Amygdala (tissue), 56 donors: ENCODE measurements at places on chromosomes 7 and 10.

- DNase-seq = no peak
These were observed 34.3 kb downstream of the TET1 start for GRCh38 chr10:68594405-68594804.

DNA sequence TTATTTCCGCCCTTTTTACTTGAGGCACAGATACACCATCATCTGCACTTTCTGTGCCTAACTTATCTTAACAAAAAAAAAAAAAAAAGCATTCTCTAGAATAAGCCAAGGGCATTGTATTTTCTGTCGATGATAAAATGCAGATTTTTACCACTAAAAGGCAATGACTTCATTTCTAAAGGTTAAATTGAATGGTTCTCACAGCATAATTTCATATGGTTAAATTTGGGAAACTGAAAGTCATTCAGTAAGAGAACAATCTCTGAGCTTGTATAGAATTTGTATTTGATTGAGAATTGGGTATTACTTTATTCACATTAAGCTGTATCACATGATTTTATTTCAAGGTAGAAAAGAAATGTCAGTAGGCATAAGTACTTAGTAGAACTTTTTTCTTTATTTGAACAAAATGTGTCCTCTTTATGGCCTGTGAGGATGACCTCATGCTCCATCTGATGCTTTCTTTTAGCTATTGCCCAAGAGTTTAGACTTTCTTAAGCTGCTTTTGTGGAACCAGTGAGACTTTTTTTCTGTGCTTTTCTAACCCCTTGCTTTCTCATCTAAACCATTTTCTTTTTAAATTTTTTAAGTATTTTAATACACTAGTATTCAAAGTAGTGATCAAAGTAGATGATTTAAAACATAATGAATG, 110.3 kb downstream of the LRRC4 start:
- no peak for DNase-seq

DNA sequence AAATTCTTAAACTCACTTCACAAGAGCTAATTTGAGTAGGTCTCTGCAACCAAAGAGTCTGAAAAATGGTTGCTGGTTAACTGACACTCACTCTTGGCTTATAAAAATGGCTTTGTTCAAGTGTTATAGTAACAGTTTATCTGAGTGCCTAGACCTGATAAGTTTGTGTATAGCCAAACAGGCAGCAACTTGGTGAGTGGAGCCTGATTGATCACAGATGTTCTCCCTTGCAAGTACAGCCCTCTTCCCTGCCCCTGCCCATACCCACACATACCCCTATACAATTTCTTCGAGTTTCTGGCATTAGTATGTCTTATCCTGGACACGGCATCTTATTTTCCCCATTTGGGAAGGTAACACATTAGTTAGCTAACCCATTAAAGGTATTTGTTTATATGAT, 149.5 kb downstream of the SLC16A9 start:
- DNase-seq = no peak

DNA sequence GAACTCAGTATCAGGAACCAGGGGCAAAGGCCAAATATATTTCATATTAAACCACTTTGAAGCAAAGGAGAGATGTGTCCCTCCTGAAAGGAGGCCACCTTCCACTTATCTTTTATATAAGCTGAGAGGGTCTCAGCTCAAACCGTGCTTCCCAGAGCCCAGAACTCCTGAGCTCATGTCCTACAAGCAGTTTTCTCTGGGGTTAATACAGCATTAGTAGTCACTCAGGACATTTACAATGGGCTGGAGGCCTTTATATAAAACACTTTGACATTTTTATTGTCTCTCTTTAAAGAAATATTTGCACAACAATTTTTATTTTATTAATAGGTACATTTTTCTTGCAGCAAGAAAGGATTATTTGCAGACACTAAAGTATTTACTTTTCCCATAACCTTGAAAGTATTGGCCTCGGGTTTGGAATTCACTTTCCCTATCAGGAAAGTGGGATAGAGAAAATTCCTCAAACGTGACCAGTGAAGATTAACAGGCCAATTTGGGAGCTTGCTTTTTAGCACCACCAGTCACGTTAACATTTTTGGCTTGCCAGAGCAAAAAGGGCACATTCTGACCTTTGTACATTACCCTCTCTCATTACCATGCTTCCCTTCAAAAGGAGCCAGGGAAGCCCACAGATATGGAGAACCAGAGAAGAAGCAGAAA, 464.9 kb upstream of the NRP1 start:
- no peak for DNase-seq

- DNase-seq = no peak
These were observed 57.7 kb downstream of the KLF6 start for GRCh38 chr10:3727268-3727667.

- DNase-seq = no peak
These were observed 5.4 kb downstream of the NOM1 start for GRCh38 chr7:156954941-156955340.

GRCh38 chr10:12644380-12645144, 295.2 kb downstream of the CAMK1D start:
- DNase-seq = no peak

- no peak for DNase-seq
These were observed 14.3 kb upstream of the UBE2D1 start for GRCh38 chr10:58320351-58321049.

GRCh38 chr7:65430344-65431186, 56.9 kb downstream of the ZNF92 start:
- no peak for DNase-seq

- no peak for DNase-seq
These were observed 99.6 kb downstream of the GRK5 start for GRCh38 chr10:119306986-119307392.

DNA sequence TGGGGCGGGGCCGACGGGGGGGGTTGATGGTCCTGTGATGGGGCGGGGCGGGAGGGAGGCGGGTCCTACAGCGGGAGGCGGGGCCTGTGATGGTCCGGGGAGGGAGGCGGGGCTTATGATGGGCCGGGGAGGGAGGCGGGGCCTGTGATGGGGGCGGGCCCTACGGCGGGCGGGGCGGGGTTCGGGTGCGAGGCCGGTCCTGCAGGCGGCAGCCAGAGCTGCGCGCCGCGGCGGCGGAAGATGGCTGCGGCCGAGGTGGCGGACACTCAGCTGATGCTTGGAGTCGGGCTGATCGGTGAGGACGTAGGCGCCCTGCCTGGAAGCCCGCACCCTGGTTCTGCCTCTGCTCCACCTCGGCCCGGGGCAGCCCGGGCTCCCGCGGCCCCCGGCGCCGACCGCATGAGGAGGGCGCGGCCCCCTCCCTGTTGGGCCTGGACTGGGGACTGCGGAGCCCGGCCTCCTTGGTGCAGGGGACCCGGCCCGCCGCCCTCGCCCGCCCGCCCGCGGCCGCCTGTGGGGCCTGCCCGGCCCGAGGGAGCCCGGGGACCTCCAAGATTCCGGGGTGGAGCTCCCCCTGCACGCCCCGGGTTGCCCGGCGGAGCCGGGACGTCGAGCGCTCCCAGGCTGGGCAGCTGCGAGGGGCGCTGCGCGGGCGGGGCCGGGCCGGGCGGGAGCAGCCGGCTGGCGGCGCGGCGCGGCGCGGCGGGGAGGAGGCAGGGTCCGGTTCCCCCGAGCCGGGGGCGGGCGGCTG, at the start of gene DENND10:
Gene DENND10 (plus strand): TSS at position 211 of the 751 bp plus-strand sequence. CDS start 30 bp downstream, at position 241.
- DNase-seq = peak; percentile 47

- DNase-seq = peak; percentile 66
These were observed 576 bp upstream of the CSGALNACT2 start for GRCh38 chr10:43137717-43138020.

GRCh38 chr7:41096917-41097316, 606.0 kb downstream of the INHBA start:
- DNase-seq = no peak

DNA sequence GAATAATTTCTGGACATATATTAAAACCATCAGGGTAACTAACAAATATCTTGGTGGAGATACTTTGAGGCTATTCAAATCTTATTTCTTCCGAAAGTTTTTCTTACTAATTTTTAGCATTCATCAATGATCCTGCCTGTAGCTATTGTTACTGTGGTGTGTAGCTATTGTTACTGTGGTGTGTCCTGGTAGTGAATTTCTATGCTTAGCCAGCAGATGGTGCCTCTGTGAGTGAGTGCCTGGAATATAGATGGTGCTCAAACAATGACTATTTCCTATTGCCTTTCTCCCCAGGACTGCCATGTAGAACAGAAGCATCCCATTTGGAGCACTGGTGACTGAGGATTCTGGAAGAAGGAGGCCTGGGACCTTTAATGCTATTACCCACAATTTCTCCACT, 245.7 kb downstream of the CCSER2 start:
- no peak for DNase-seq

- no peak for DNase-seq
These were observed 178.0 kb downstream of the IPMK start for GRCh38 chr10:58089739-58090138.

- no peak for DNase-seq
These were observed 402 bp upstream of the TMEM168 start for GRCh38 chr7:112790586-112791003.

GRCh38 chr7:92614660-92615174, 24.5 kb upstream of the FAM133B start:
- DNase-seq = peak; percentile 46

GRCh38 chr10:69831231-69831855, 29.6 kb downstream of the COL13A1 start:
- no peak for DNase-seq

- no peak for DNase-seq
These were observed 241.3 kb downstream of the ANK3 start for GRCh38 chr10:60148266-60148840.

DNA sequence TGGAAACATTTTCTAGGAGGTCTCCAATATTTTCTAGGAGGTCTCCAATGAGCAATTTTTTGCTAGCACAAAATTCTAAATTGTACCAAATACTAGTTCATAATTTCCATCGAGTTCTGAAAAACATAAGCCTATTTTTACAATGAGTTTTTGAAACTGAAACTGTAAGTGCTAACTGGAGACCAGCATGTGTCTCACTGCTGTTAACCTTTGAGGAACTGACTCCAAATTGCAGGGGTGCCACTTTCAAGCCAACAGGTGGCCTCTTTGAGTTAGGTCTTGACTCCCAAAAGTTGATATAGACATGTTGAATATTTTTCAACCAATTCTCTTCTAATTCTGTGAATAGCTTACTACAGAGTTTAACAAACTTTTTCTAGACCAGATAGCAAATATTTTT, 58.8 kb downstream of the CAV1 start:
- no peak for DNase-seq

- no peak for DNase-seq
These were observed 114.8 kb upstream of the NPY start for GRCh38 chr7:24169077-24169624.

GRCh38 chr7:140656548-140657515, 15.9 kb upstream of the ADCK2 start:
- no peak for DNase-seq

- DNase-seq = no peak
These were observed 125.7 kb upstream of the NEBL start for GRCh38 chr10:21022821-21023220.

DNA sequence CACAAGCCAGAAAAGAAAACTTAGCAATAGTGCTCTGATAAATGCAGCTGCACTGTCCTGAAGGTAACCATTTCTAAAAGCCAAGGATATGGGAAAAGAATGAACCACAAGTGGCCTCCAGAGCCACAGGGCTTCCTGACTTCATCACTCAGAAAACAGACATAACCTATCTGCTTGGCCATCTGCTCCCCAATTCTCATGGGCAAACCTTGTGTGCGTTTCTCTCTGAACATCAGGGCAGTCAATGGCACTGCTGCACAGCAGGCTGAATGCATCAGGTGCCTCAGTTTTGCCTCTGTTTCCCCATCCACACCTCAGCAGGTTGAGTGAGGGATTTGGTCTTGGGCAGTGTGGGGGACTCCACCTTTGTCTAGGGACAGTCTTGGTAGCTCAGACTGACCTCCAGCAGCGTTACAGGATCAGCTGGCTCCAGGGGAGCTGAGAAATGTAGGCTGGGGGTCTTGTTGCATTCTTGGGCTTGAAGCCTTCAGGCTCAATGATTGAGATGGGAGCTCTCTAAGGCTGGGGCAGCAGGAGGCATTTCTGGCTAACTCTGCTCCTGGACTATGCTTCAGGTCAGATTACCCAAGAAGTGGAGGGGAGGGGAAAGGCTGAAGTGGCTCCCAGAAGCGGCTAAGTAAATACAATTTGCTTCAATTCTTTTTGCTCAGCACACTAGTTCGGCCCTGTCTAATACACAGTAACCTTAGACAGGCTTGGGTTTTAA, 23.6 kb upstream of the PDLIM1 start:
- DNase-seq = no peak

- DNase-seq = no peak
These were observed at the start of gene IL2RA for GRCh38 chr10:6062101-6062771. Gene IL2RA (minus strand): TSS chr10:6062367. CDS start chr10:6062151, 216 bp downstream.

- DNase-seq = no peak
These were observed 1.9 kb upstream of the C7orf33 start for GRCh38 chr7:148588670-148589131.

DNA sequence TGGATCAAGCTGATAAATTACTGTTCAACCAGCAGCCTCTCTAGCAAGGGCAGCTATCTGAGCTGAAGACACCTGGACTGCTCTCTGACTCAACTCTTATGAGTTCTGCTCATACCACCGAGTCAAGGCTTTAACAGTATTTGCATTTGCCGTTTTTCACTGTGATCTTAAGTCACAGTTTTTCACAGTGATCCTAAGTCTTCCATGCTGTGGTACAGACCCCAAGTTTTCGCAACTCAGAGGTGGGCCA, 31.3 kb downstream of the PIP4K2A start:
- no peak for DNase-seq

- no peak for DNase-seq
These were observed 11.5 kb downstream of the PMS2 start for GRCh38 chr7:5997210-5997808.
